ENCODE measurements at places on chromosomes 4 and X. TPM values are rescaled to one million over a fixed set of nuclear protein-coding genes. Genes with fewer than 3 reads are reported as not detected.
A peak's percentile ranks its signal among the peaks of the same experiment; 100 is the strongest.

DNA sequence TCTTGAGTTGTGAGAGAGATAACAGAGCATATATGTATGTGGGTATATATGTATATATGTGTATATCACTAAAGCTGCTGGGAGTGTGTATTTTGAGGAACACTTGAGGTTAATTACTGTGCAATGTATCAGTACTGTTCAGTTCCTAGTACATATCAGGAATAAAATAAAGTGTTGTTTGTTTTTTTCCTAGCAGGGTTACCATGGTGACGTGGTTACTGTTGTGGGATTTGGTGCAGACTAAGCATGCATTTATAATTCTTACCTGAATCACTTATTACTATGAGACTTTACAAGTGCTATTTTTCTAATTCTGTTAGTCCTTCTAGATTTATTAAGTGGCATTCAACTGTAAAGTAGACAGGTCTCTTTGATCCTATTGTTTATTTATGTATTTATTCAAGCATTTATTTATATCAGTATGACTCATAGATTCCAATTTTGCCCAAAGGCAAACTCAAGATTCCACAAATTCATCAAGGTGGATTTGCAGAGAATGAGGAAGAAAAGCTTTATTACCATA is 26.9 kb upstream of the BEX4 start:
- no peak overlapping the region for H3K4me3 ChIP-seq
- H3K36me3 ChIP-seq: no peaks in the 10 kb centered on the region
- no peak for DNase-seq

The SSX2 gene
- not detected for total RNA-seq

The SSX4B gene
- total RNA-seq: not detected

GRCh38 chr4:13432453-13432852 is 51.7 kb downstream of the RAB28 start:
- H3K27ac ChIP-seq: no peak overlapping the region
- no peaks in the 10 kb centered on the region for H3K27me3 ChIP-seq
- no peak overlapping the region for H3K4me3 ChIP-seq

DNA sequence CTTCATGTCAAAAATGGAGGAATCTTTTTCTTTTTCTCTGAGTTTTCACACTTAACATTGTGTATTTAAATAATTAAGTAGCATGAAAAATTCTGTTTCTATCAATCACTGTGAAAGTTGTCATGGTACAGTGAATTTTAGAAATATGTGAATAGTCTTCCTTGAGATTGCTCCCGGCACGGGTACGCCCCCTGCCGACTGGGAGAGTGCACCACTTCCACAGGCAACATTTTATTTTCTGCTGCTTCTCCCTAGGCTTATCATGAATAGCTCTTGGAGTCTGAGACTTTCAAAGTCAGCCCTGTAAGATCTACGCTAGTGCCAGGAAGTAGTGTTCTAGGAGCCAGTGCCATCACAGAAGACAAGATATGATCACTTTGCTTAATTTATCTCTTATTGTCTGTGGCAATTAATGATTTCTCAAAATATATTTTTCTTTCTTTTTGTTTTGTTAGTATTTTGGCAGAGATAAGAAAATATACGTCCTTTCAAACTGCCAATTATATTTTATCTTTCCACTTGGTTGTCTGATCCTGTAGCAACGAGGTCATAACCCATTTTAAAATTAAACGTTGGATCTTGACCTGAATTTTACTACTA is 763.8 kb upstream of the AADAT start:
- H3K36me3 ChIP-seq: no peaks in the 10 kb centered on the region
- peak; percentile 36 for DNase-seq
- no peak overlapping the region for H3K27ac ChIP-seq
- H3K4me1 ChIP-seq: peaks cover 3% of the 10 kb centered on the region

GRCh38 chrX:119406776-119407175 is 7.6 kb downstream of the SLC25A43 start:
- peaks cover 1% of the 10 kb centered on the region for H3K4me1 ChIP-seq
- DNase-seq: no peak
- peaks cover 11% of the 10 kb centered on the region for H3K36me3 ChIP-seq
- H3K27me3 ChIP-seq: no peaks in the 10 kb centered on the region
- no peak overlapping the region for H3K4me3 ChIP-seq

DNA sequence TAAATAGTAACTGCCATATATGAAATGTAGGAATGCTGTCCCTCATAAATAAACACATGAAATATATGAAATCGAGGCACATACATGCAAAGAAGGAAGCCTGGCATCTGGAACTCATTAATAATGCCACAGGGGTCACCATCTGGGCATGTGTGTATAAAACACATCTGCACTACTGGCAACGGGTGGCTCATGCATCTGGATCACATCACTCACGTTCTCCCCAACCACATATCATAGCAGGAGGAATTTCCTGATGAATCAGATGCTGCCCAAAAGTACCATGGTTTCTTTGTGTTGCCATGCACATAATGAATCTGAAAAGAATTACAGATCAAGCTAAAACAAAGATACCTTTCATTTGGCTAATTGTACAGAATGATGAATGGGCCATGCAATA is 28.6 kb downstream of the RNF175 start:
- H3K27ac ChIP-seq: no peak overlapping the region
- no peaks in the 10 kb centered on the region for H3K36me3 ChIP-seq
- H3K4me1 ChIP-seq: peaks cover 6% of the 10 kb centered on the region
- H3K27me3 ChIP-seq: peaks cover 14% of the 10 kb centered on the region

DNA sequence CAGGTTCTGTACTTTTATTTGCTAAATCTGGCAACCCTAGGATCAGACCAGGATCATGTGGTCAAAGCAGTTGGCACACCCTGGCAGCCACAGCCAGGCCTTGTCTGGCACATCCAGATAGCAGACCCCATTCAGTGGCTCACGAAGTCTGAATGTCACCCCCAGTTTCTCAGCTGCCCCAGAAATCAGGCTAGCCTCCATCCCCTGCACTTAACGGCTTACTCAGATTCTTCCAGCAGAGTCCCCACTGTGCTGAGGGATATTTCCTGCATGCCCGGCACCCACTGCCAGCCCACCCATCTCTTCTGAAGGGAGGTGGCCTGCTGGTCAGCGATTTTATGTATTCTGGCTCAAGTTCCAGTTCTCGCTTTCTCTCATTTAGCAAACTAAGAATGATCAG is 4.7 kb upstream of the AWAT2 start:
- H3K4me1 ChIP-seq: no peaks in the 10 kb centered on the region
- H3K27ac ChIP-seq: no peak overlapping the region
- H3K4me3 ChIP-seq: no peak overlapping the region
- H3K36me3 ChIP-seq: no peaks in the 10 kb centered on the region
- H3K27me3 ChIP-seq: peaks cover 1% of the 10 kb centered on the region
- DNase-seq: no peak

The TRIML2 gene
- not detected for total RNA-seq

The STAP1 gene
- total RNA-seq: 27.8 TPM
